ENCODE measurements at places on chromosomes 1 and 21.
A peak's percentile ranks its signal among the peaks of the same experiment; 100 is the strongest.

GRCh38 chr1:2925291-2925690, 96.0 kb upstream of the ACTRT2 start:
- no peak for DNase-seq

DNA sequence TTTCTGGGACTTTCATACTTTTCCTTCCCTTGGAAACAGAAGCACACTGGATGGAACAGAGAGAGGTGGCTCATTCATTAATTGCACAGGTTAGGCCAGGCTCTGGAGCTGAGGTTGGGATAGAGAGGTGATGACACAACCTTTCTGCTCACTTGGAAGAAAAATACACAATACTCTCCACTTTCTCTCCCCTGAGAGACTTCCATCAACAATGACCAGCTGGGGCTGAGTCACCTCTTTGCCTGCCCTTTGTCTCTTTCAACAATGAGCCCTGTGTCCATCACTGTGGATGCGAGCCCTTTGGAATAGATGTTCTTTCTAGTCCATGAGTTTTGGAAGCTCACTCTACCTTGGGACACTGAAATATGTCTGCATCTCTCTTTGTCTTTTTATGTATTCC, 43.1 kb downstream of the ATP2B4 start:
- no peak for DNase-seq

DNA sequence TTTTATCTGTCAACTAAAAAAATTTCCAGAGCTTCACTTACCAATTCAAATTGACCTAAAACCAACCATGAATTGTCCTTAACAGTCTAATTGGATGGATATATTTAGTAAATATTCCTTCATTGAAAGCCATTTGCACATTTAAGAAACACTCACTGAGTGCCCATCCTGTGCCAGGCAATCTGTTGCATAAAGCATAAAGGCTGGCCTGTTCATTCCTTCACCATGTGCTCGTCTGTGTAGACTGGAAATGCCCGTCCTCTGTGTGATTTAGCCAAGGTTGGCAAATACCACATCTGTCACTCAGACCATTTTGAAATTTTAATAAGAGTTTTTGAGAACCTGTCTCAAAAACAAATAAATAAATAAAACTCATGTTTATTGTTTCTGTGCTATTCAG, 57.1 kb downstream of the ZNF684 start:
- DNase-seq, result no peak

- DNase-seq, result peak; percentile 96
Measured at GRCh38 chr1:155167166-155168104, 5.7 kb downstream of the KRTCAP2 start.

- no peak for DNase-seq
Measured at GRCh38 chr1:77906019-77906545, 17.7 kb downstream of the NEXN start.
